AG09309 (cell line): ENCODE measurements at places on chromosomes 6 and 20.

GRCh38 chr6:15287670-15288375 is 42.0 kb downstream of the JARID2 start:
- no peak for DNase-seq

- no peak for DNase-seq
Observed at GRCh38 chr6:170116636-170117035, 174.2 kb downstream of the DLL1 start.

DNA sequence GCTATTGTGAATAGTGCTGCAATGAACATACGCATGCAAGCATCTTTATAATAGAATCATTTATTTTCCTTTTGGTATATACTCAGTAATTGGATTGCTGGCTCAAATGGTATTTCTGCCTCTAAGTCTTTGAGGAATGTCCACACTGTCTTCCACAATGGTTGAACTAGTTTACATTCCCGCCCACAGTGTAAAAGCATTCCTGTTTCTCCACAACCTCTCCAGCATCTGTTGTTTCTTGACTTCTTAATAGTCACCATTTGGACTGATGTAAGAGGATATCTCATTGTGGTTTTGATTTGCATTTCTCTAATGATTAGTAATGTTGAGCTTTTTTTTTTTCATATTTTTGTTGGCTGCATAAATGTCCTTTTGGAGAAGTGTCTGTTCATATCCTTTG is 208.7 kb downstream of the PHF3 start:
- no peak for DNase-seq

GRCh38 chr20:44309763-44310663 is 989 bp downstream of the FITM2 start:
- peak; percentile 40 for DNase-seq

GRCh38 chr6:127855542-127856159 is 45.2 kb downstream of the THEMIS start:
- no peak for DNase-seq

- no peak for DNase-seq
Observed at GRCh38 chr6:163701762-163702161, 287.2 kb downstream of the QKI start.

- no peak for DNase-seq
Observed at GRCh38 chr6:154218301-154218700, 138.3 kb downstream of the IPCEF1 start.

GRCh38 chr6:170456886-170457698 is 96.0 kb downstream of the PSMB1 start:
- no peak for DNase-seq

DNA sequence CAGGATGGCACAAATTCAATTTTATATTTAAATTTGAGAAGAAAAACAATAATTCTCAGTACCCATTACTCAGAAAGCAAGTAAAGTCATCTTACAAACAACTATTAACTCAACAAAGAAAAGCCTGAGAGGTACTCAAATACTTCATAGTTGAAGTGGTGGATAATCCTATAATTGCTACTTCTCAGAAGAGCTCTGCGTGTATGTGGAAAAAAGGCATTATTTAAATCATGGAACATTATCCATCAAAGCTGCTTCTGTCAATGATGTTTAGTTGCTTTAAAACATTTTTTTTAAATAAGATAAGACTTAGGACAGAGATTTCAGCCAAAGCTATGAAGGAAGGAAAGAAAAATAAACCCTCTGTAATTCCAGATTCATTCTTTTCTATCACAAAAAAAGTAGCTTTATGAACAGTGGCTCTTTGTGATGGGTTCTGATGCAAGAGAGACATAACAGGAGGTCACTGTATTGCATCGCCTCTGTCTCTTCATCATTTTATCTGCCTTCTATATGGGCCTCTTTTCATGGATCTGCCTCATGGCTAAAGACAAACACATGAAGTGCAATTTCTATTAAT is 367.9 kb upstream of the SLC35B3 start:
- DNase-seq: no peak

DNA sequence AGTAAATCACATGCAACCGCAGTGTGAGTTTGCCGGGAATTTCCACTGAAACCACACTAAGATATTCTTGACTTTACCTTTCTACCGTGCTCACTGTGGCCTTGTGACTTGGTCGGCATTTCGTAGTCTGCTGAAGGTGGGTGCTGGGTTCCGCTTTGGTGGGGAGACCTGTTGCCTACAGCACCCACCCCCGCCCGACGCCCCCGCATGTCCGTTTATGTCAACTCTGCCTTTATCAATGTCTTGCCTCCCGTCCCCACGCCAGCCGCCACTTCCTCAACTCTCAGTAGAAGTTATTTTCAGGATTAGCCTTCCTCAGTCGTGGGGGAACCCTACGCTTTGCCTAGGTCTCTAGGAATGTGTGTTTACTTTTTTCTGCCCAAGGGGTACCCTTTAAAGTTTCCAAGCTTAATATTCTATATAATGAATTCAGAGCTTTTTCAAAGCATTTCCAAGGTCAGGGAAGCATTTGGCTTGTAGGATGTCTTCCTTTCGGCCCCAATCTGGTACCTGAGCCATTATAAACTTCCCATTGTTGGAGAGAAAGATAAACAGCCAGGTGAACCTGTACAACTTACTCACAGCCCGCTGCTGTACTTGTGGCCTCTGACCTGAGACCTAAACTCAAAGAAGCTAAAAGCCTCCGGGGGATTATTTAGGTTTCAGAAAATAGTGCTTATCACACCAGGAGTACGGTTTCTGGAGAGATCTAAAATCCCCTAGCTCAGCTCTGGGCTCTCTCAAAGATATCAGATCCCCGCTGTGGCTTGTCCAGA is 54.2 kb downstream of the TBC1D7 start:
- DNase-seq: no peak

- DNase-seq: no peak
Observed at GRCh38 chr6:98107801-98108200, 726.6 kb upstream of the POU3F2 start.

DNA sequence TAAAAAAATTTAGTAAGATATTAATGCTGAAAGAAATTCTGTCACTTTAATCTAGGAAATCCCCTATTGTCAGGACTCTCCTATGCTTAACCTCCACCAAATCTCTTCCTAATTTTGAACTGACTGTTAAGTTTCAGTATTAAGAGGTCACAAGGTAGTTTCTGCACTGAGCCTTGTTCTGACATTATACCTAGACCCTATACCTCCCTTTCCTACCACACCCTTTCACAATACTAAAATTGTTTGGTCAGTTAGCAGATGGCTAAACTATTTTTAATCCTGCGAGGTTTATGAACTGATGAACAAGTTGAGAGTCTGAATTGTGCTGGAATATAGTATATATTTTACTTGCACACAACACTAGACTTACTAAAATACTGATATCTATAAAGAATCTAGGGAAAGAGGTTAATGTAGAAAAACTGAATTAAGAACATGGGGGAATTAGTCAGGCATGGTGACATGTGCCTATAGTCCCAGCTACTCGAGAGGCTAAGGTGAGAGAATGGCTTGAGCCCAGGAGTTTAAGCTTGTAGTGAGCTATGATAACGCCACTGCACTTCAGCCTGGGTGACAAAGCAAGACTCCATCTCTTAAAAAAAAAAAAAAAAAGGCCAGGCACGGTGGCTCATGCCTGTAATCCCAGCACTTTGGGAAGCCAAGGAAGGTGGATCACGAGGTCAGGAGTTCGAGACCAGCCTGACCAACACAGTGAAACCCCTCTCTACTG is 51.5 kb downstream of the HBS1L start:
- no peak for DNase-seq

DNA sequence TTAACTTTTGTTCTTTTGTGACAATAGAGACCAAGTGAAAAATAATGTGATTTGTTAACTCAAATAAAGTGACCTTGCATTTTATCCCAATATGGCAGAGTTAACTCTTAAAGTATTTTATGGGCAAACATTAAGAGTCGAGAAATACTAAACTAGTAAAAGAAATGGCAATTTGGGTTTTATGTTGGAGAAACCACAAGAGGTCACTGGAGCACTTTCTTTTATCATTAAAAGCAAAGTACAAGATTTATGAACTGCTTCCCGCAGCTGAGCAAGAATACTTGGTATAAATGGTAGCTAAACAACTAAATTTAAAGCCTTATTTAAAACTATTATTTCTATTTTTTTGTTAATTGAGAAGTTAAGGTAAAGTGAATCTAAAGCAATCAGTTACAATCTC is 33.5 kb upstream of the MCM9 start:
- no peak for DNase-seq

GRCh38 chr6:91879386-91879995 is 1292.6 kb upstream of the MAP3K7 start:
- no peak for DNase-seq

DNA sequence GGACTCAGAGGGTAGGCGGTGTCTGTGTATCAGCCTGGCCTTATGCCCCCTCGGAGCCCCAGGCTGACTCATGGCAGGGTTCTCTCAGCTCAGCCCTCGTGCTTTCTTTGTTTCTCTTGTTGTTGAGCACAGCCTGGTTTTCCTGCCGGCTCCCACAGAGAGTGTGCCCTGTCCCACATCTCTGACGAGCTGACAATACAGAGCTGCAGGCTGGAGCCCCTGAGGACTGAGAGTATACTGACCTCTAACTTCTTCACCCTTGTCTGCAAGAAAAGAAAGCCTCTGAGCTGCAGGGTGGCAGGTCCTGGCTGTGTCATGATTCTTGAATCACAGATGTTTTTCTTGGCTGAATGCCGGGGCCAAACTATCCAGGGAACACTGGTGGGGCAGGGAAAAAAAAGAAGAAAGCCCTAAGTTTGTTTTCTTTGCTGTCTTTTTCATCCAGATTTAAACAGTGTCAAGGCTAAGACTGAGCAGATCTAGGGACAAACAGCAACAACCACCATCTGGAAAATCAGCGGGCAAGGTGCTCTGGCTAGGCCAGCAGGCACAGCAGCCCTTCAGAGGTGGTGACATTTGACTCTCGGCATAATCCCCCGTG is 63.3 kb upstream of the ZNF133 start:
- peak; percentile 1 for DNase-seq

GRCh38 chr6:140061110-140062042 is 686.9 kb upstream of the CITED2 start:
- no peak for DNase-seq

DNA sequence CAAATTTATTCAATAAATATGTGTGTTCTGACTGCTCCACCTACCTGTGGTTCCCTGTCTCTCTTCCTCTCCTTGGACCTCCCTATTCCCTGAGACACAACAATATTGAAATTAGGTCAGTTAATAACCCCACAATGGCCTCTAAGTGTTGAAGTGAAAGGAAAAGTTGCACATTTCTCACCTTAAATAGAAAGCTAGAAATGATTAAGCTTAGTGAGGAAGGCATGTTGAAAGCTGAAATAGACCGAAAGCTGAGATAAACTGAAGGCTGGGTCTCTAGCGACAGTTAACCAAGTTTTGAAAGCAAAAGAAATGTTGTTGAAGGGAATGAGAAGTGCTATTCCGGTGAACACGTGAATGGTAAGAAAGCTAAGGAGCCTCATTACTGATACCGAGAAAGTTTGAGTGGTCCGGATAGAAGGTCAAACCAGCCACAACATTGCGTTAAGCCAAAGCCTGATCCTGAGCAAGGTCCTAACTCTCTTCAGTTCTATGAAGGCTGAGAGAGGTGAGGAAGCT is 34.1 kb downstream of the UST start:
- DNase-seq: no peak

GRCh38 chr6:30067460-30068139 is 602 bp downstream of the PPP1R11 start:
- DNase-seq: no peak

- DNase-seq: peak; percentile 54
Observed at GRCh38 chr6:152746172-152746553, 4.4 kb upstream of the VIP start.

GRCh38 chr20:59830665-59831023 is 102.8 kb downstream of the SYCP2 start:
- no peak for DNase-seq

DNA sequence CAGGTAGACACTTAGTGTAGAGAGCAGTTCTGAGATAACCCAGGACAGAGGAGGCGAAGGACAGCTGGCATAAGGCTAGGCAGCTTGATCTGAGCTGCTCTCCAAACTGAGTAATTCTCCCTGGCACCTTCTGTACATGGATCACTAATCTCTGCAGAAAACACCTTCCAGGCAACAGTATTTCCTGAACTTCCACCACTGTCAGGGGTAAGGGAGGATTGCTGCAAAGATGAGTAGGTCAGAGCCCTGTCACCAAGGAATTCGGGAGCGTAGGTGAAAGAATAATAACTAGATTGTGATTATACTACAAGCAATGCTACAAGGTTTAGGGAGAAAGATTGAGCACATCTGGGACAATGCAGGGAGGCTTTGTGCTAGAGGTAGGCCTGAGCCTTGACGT is 1.9 kb downstream of the HM13 start:
- no peak for DNase-seq

DNA sequence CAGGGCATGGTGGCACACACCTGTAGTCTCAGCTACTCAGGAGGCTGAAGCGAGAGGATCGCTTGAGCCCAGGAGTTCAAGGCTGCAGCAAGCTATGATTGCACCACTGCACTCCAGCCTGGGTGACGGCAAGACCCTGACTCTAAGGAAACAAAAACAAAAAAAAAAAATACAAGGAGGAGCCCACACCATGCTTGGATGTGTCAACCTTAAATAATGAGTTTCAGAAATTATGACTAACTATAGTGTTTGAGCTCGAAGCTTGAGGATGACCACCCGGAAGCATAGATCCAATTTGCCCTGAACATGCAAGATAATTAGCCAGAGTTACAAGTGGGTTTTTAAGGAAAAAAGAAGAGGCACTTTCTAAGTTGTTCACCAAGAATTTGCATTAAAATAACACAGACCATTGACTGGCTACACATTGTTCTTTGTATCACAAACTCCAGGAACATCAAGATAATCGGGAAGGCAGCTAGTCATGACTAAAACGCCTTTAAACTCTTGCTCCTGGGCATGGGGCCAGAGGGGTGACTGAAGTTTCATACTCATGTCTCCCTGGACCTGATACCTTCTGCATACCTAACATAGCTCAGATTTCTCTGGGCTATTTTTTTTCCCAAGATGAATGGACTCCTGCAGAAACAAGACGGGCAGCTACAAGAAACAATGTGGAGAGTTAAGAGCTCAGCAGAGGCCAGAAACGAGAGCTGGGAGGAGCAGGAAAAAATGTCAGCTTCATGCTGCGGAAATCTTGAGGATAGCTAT is 289.6 kb downstream of the PREX1 start:
- peak; percentile 8 for DNase-seq

GRCh38 chr6:4794140-4794707 is 18.0 kb downstream of the CDYL start:
- DNase-seq: no peak

DNA sequence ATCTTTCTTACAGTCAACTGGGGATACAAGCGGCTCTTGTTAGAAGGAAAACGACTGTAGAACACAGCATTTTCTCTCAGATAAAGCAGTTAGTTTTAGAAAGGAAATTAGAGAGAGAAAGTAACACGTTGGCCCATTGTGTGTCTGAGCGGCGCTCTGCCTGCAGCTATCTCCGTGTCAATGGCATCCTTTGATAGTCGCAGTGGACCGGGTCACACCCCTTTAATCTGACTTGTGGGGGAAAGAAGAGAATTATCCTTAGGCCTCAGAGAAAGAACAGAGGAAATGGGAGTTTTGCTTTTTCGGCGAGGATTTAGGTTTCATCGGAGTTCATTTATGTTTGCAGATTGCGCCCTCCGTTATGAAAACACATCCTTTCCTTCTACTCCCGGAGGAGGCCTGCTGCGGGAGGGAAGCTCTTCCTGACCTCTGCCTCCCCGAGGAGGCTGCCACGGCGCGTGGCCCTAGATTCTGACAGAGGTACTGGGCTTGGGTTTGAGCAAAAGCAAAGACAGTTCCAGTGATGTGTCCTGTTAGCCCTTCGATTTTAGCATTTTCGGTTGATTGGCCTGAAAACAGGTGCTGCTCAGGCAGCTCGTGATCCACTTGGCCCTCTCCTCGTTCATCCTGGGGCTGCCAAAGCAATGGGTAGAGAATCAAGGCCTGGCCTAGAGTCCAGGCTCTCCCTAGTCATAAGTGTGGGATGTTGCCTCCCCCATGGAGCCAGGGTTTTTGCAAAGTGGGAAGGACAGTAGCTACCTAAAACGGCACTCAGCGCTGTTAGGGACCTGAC is 74.9 kb downstream of the ZDHHC14 start:
- no peak for DNase-seq
